ENCODE measurements at places on chromosomes 3 and 15. TPM values are rescaled to one million over a fixed set of nuclear protein-coding genes. Genes with fewer than 3 reads are reported as not detected.

The ITPKA gene
- 2.6 TPM for total RNA-seq

The GXYLT2 gene
- 33.9 TPM for total RNA-seq

The CD96 gene
- 1.3 TPM for total RNA-seq

The OIP5 gene
- total RNA-seq, result 4.6 TPM

The PATL2 gene
- 0.49 TPM for total RNA-seq

The SPG11 gene
- total RNA-seq, result 127 TPM

Measured in camera-type eye (tissue), 1 donor.